Upper lobe of right lung (tissue), 1 donor: ENCODE measurements at places on chromosomes 12 and 14.

- no peak for DNase-seq
These were observed 35.6 kb downstream of the GNS start for GRCh38 chr12:64723630-64724029.

GRCh38 chr12:123580772-123581171 lies 3.6 kb upstream of the TMED2 start:
- DNase-seq, result no peak

DNA sequence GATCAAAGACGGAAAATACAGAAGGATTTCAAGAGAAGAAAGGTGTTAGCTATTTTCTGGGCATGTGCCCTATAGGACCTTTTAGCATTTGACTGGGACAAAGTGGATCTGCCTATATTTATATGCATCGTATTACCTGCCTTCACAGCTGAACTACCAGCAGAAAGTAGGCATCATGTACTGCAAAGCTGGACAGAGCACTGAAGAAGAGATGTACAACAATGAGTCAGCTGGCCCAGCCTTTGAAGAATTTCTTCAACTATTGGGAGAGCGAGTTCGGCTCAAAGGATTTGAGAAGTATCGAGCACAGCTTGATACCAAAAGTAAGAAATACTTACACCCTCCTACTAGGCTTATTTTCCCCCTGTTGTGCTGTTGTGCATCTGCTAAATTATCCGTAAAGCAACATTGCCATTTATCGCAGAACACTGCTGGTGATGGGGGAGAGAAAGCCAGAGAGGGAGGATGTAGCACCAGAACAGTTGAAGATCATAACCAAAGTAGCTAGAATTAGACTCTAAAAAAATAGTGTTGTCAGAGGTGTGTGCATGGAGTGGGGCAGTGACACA lies 282.0 kb upstream of the RGS6 start:
- DNase-seq, result no peak

- no peak for DNase-seq
These were observed 8.5 kb downstream of the RACGAP1 start for GRCh38 chr12:50016501-50017475.

DNA sequence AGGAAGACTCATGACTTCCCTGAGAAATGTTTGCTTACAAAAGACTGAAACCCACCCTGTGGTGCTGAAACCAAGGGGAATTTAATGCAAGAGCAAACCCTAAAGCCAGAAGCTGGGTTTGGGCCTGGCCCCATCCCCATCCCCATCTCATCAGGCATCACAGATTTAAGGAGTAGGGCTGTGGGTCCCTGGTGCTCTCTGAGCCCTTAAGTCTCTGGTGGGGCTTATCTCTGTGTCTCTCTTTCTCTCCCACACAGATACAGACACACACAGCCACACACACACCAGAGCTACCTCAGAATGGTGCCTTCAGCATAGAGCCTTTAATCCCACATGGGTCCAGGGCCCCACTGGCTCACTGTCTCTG lies 237.1 kb downstream of the SLC41A2 start:
- no peak for DNase-seq

- DNase-seq, result no peak
These were observed 25.2 kb downstream of the TMEM30B start for GRCh38 chr14:61255968-61256367.

DNA sequence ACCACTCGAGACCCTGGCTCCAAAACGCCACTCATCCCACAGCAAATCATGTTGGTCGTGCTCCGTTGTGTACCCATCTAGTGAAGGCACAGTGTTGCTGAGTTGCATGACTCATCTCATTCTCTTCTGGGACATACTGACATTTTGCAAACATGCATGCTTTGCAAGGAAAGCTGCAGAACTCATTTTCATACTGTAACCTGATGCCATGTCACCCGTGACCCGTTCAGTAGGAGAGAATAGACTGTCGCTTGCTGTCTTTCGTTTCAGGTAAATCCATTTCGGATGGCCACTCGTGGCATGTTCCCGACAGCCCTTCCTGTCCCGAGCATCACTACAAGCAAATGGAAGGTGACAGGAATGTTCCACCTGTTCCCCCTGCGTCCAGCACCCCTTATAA lies 78.2 kb downstream of the ESR2 start:
- no peak for DNase-seq

DNA sequence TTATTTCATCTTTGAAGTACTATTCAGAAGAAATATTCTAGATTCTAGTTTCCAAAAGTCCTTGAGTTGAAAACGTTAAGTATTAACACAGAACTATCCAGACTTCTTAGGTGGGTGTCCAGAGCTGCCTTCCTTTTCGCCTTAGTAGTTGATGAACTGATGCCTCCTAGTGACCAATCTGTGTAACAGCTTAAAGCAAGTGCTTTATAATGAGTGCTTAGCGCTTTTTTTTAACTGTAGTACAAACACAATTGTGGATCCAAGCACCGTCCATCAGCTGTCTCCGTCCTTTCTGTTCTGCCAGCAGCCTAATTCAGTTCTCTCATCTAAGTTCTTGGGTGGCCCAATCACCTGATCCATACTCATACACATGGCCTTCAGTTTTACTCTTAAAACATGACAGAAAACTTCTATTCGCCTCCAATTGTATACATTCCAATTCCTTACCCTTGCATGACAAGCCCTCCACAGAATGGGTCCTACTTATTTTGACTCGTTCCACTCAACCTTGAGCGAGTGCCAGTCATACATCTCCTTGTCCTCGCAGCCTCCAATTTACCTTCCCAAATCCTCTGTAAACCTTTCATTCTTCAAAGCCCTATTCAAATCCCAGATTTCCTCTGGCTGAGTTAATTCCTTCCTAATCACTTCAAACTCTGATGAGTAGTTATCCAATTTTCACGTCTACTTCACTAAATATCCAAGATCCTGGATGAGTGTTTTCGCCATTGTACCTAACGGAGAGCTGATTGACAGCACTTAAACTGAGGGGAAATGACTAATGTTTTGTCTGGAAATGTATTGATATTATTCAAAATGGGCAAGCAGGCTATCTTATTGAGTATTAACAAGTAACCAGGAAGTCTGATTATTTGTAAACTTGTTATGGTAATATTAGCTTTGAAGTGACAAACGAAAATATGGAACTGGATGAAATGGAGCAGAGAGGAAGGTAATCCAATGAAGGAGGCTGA lies 5.8 kb upstream of the PHLDA1 start:
- DNase-seq, result no peak

GRCh38 chr12:31288381-31288780 lies 37.6 kb downstream of the SINHCAF start:
- DNase-seq, result no peak

DNA sequence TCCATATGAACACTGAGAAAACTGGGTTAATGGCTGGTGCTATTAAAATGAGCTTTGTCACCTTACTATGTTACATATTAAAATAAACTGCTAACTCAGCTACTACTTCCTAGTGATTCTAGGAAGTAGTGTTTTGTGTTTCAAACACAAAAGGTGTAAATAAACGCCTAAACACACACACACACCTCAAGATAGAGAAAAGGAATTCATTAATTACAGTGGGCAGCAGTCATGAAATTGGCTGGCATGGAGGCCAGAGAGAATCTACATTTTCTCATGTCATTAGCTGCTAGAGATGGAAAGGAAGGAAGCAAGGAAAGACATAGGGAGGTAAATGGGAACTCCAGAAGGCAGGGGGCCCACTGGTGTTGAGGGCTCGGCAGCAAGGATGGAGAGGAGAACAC lies 787 bp upstream of the PRMT5 start:
- DNase-seq, result no peak

- no peak for DNase-seq
These were observed 11.4 kb downstream of the SLC15A5 start for GRCh38 chr12:16266085-16266484.

GRCh38 chr14:24366721-24367513 lies 1.1 kb upstream of the NFATC4 start:
- peak; percentile 95 for DNase-seq

- no peak for DNase-seq
These were observed 104.9 kb upstream of the FSCB start for GRCh38 chr14:44612002-44612401.

DNA sequence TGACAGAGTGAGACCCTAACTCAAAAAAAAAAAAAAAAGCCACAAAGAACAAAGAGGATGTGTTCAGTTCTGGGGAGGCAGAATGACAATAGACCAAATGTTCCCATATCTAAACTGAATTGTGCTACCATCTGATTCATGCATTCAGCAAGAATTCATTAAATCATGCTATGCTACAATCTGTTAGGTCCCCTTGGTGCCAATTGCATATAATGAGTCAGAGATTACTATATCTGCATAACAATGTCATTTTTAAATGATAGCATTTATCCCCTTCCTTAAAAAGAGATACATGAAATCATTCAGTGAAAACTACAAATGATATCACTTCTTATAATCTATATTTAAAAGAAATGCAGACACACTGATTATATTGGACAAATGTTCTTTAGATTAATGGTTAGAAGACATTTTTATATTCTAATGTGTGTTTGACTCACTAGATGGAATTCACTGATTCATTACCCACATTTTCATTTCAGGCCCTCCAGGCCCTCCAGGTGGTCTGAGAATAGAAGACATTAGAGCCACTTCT lies 207.6 kb upstream of the PDZRN4 start:
- DNase-seq, result no peak

DNA sequence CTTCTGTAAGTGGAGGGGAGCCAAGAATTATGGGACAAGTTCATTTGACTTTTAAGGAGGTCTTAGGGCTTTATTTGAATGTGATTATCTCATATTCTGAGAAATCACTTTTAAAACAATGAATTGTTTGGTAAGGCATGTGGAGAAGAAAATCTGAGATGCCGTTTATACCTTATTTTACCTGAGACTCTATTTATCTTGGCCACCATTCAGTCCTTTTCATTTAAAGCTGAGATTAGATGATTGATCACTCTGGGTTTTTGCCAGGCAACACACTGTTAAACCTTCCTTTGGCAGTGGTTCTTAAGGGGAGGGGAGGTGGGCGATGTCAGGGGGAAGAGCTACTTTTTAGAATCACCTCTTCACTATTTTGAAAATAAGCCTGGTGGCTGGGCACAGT lies 11.4 kb downstream of the CAND1 start:
- no peak for DNase-seq

DNA sequence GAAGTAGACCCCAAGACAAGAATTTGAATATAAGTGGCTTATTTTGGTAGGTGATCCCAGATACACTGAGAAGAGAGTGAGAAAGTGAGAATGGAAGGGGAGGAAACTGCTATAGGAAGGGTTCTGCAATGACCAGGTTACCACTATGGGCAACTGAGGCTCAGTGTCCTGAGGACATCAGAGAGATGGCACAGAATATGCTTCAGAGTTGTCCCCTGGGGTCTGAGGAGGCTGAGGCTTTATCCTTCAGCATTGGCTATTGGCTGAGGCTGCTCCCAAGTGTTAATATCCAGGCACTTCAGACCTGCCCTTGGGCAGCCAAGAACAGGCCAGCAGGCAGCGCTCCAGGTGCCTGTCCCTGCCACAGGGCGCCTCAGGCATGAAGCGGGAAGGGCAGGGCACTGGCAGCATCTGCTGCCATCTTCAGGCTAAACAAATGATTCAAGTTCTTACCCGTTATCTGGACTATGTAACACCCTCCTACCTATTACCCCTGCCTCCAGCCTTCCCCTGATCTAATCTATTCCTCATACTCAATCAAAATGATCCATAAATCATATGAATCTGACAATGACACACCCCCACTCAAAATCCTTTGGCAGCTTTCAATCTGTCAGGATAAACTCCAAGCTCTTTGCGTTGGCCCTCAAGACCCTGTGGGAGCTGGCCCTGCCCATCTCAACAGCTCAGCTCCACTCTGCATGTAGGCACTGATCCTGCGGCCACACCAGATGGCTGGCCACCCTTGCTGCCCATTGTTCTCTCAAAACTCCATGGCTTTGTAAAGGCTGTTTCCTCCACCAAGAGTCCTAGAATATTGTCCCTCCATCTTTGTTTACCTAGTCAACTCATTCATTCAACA lies 42.4 kb downstream of the CKAP4 start:
- DNase-seq, result no peak

GRCh38 chr14:78836777-78837176 lies 666.6 kb downstream of the NRXN3 start:
- no peak for DNase-seq

DNA sequence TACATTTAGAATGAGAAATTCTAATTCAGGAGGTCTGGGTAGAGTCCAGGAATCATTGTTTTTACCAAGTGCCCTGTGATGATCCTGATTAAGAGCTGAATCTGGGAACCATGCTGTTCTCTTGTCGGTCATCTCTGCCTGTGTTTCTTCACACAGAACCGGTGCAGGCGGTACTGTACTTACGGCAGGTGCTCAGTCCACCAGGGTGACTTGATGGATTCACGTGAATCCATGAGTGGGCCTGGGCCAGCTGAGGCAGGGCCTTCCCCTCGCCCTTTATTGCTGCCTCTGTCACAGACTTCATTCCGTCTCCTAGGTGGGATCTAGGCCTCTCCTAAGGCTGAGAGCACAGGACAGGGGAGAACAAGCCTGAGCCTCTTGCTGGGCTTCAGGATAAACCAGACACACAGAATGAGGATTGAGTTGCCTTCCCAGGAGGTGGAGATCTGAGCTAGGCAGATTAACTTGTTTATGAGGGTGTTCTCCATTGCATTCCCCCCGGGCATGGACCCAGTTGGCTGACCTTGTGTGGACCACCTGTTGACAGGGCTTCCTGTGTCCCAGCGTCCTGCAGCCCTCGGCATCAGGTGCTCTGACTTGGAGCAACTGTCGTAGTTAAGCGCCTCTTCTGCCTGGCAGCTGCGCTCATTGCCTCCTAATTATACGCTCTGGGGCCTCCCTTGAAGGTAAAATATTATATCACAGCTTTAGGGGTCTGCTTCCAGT lies 42.1 kb downstream of the B4GALNT3 start:
- no peak for DNase-seq

GRCh38 chr14:101027966-101028365 lies 124.4 kb upstream of the RTL1 start:
- DNase-seq, result peak; percentile 40

GRCh38 chr14:85580536-85581140 lies 50.7 kb downstream of the FLRT2 start:
- DNase-seq, result no peak

GRCh38 chr12:57216014-57216911 lies at the start of gene NXPH4:
Gene NXPH4 (plus strand): TSS chr12:57216794. CDS start chr12:57216970, 176 bp downstream.
- no peak for DNase-seq

DNA sequence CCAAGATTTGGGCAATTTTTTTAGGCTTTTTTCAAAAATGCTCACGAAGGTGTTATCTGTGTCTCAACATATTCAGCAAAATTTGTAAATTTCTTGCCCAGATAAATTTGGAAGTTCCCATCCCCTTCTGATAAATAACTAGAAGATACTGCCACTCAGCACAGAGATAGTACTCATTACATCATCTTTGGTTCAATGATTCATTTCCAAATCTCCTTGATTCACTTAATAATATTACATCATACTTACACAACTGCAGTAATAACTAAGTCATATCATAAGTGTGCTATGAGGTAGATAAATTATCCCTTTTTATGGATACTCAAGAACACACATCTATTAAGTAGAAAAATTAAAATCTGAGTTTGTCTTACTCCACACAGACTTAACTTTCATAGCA lies 89.4 kb downstream of the RPAP3 start:
- DNase-seq, result no peak
